ENCODE measurements at places on chromosomes 7 and 10. TPM values are rescaled to one million over a fixed set of nuclear protein-coding genes. Genes with fewer than 3 reads are reported as not detected.

DNA sequence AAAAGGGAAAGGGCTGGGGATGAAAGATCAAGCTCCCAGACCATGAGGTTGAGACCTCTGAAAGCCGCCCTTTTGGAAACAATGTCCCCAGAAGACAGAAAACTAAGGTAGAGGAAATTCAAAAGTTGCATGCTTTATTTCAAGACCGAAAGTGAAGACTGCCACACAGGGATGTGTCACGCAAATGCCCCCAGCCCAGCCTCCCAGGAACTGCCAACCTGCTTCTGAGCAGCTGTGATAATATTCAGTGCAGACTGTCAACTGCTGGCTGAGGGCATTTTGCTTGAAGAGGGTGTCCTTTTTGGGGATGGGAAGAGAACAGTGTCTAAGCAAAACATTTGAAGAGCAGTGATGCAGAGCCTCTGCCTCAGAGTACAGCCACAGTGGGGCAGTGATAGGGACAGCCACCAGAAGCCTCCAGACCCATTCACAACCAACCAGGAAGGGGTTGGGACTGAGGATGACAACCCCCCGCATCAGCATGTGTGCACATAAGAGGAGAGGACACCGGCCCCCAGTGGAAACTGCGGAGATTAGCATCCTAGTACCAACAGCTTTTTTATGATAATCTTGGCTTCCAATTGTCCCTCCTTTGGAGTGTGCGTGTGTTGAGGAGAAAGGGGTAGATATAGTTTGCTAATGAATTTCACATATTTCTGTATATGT lies 34.7 kb upstream of the NFE2L3 start:
- H3K4me1 ChIP-seq: no peaks in the 10 kb centered on the region
- no peaks in the 10 kb centered on the region for H3K27me3 ChIP-seq
- DNase-seq: no peak
- H3K4me3 ChIP-seq: no peak overlapping the region
- H3K36me3 ChIP-seq: no peaks in the 10 kb centered on the region
- no peak overlapping the region for H3K27ac ChIP-seq

- H3K36me3 ChIP-seq: no peaks in the 10 kb centered on the region
- DNase-seq: no peak
- H3K27me3 ChIP-seq: no peaks in the 10 kb centered on the region
- no peaks in the 10 kb centered on the region for H3K4me1 ChIP-seq
- no peak overlapping the region for H3K27ac ChIP-seq
Observed at GRCh38 chr7:34807548-34808340, 149.7 kb downstream of the NPSR1 start.

DNA sequence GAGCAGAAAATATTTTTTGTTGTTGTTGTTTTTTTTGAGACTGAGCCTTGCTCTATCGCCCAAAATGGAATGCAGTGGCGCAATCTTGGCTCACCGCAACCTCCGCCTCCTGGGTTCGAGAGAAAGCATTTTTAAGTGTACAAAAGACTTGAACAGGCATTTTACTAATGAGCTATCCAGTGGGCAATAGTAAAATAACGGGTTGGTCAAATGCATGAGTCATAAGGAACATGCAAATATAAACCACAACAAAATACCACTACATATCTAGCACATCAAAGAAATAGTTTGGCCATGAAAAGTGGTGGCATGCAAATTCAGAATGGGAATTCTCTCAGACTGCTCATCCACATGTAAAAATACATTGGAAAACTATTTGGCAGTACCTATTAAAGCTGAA lies 71.7 kb upstream of the TMEM106B start:
- no peak for DNase-seq
- no peaks in the 10 kb centered on the region for H3K36me3 ChIP-seq
- no peaks in the 10 kb centered on the region for H3K27me3 ChIP-seq
- no peak overlapping the region for H3K27ac ChIP-seq
- H3K4me1 ChIP-seq: no peaks in the 10 kb centered on the region
- H3K4me3 ChIP-seq: no peak overlapping the region

- DNase-seq: no peak
- H3K27me3 ChIP-seq: no peaks in the 10 kb centered on the region
- H3K27ac ChIP-seq: no peak overlapping the region
- no peak overlapping the region for H3K4me3 ChIP-seq
- H3K36me3 ChIP-seq: no peaks in the 10 kb centered on the region
- H3K4me1 ChIP-seq: no peaks in the 10 kb centered on the region
Observed at GRCh38 chr10:69665474-69666320, 35.6 kb downstream of the FAM241B start.

Gene ITIH5
- 13.2 TPM for total RNA-seq

GRCh38 chr7:28026237-28026636 lies 154.4 kb downstream of the JAZF1 start:
- no peak for DNase-seq
- peak overlapping the region; percentile 70 for H3K27ac ChIP-seq
- no peaks in the 10 kb centered on the region for H3K36me3 ChIP-seq
- no peaks in the 10 kb centered on the region for H3K4me1 ChIP-seq
- H3K4me3 ChIP-seq: no peak overlapping the region

DNA sequence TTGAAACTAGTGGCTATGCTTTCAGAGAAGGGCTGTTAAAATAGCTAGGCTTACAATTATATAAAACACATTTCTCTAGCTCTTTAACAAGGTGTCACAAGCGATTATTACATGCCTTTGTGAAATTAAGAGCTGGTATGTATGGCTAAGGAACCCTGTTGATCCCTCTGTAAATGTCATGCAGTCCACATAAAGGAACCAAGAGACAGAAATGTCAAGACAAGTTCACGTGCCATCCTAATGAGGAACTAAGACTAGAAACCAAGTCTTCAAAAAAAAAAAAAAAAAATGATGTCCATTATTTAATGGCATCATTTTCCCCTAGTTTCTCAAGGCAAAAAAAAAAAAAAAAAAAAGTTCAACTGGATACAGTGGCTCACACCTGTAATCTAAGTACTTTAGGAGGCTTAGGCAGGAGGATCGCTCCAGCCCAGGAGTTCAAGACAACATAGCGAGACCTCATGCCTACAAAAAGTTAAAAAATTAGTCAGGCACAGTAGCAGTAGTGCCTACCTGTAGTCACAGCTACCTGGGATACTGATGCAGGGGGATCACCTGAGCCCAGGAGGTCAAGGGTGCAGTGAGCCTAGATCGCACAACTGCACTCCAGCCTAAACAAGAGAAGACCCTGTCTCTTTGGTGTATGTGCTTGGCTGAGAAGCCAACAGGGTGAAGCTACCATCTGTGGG lies 63.4 kb downstream of the SRPK2 start:
- H3K27ac ChIP-seq: no peak overlapping the region
- H3K27me3 ChIP-seq: no peaks in the 10 kb centered on the region
- H3K4me3 ChIP-seq: no peak overlapping the region

DNA sequence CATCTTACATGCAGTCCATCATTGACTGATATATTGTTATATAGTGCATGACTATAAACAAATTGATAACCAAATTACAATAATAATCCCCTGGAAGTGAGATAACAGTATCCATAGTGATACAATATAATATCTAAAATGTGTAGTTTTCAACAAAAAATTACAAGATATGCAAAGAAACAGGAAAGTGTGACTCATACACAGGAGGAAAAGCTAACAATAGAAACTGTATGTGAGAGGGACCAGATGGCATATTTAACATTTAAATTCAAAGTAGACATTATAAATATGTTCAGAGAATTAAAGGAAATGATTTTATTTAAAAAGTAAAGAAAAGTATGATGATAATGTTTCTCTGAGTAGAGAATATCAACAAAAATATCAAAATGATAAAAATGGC lies 8.0 kb downstream of the OR9A2 start:
- no peaks in the 10 kb centered on the region for H3K4me1 ChIP-seq
- H3K27ac ChIP-seq: no peak overlapping the region
- no peak overlapping the region for H3K4me3 ChIP-seq

Gene PIK3AP1
- total RNA-seq: 11.3 TPM

Gene MGAM2
- 84.5 TPM for total RNA-seq

DNA sequence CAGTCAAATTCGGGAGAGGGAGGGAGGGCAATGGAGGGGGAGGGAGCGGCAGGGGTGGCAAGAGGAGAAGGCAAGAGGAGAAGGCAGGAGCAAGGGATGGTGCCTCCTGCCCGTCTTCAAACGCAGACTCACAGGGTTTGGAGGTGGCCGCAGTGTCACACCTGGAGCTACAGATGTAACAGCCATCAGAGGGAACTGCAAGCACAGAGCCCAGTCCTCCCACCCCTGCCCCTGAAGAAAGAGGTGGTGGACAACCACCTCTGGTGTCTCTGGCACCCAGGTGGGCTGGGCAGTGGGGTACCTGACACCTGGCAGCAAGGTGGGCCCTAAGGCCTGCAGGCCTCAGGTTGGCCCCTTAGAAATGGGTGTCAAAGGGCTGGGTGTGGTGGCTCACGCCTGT lies 67.0 kb upstream of the SDK1 start:
- no peak overlapping the region for H3K4me3 ChIP-seq
- DNase-seq: no peak
- H3K27ac ChIP-seq: no peak overlapping the region
- H3K36me3 ChIP-seq: no peaks in the 10 kb centered on the region
- H3K27me3 ChIP-seq: peaks cover 4% of the 10 kb centered on the region

Gene LGI1
- total RNA-seq: 1.1 TPM

Gene TPK1
- total RNA-seq: 14.2 TPM

GRCh38 chr10:118775478-118775877 lies 20.7 kb upstream of the CACUL1 start:
- no peak for DNase-seq
- no peaks in the 10 kb centered on the region for H3K36me3 ChIP-seq
- H3K27ac ChIP-seq: no peak overlapping the region

DNA sequence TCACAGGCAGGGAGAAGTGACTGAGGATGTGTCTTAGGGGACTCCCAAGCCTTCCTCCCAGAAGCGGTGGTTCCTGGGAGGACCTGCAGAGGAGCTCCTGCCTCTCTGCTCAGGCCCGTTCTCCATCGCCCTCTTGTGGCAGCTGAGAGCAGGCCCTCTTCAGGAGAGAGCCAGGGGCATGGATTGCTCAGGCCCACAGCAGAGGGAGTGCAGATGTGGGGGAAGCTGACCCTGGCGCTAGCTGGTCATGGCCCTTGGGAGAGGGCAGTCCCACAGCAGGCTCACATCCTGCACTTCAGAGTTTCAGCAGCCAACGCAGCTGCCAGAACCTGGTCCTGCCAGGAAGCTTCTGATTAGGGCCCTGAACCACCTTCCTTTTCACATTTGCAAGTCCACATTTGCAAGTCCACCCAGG lies 94.8 kb upstream of the TARP start:
- no peak overlapping the region for H3K27ac ChIP-seq
- H3K36me3 ChIP-seq: no peaks in the 10 kb centered on the region
- H3K4me3 ChIP-seq: no peak overlapping the region
- no peaks in the 10 kb centered on the region for H3K27me3 ChIP-seq
- peaks cover 10% of the 10 kb centered on the region for H3K4me1 ChIP-seq
- DNase-seq: peak; percentile 70

GRCh38 chr10:110755781-110756180 lies 111.6 kb downstream of the RBM20 start:
- H3K4me3 ChIP-seq: no peak overlapping the region
- H3K27me3 ChIP-seq: no peaks in the 10 kb centered on the region
- H3K27ac ChIP-seq: no peak overlapping the region
- no peak for DNase-seq

GRCh38 chr10:26365681-26366358 lies 72.3 kb upstream of the APBB1IP start:
- H3K27me3 ChIP-seq: no peaks in the 10 kb centered on the region
- H3K4me1 ChIP-seq: no peaks in the 10 kb centered on the region
- H3K4me3 ChIP-seq: no peak overlapping the region
- no peak overlapping the region for H3K27ac ChIP-seq
- H3K36me3 ChIP-seq: no peaks in the 10 kb centered on the region
- DNase-seq: no peak

- H3K4me1 ChIP-seq: peaks cover 2% of the 10 kb centered on the region
- no peaks in the 10 kb centered on the region for H3K27me3 ChIP-seq
- no peak overlapping the region for H3K27ac ChIP-seq
Observed at GRCh38 chr10:121187391-121187790, 336.2 kb downstream of the WDR11 start.

DNA sequence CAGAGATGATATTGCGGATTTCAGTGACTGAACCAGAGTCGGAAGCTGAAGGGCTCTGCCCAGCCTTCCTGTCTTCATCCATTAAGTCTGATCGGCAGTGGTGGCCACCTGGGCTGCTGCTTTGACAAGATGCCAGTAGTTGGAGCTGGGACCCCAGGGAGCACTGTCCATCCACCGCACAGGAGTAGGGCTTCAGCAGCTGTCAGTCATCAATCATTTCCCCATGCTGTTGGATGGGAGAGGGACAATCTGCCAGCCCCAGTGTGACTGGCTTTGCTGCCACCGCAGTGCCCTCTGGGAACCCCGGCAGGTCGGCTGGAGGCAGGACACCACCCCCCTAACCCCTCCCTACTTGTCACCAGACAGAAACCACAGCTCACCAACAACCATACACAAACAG lies 23.0 kb upstream of the GPR146 start:
- no peak overlapping the region for H3K27ac ChIP-seq
- H3K4me3 ChIP-seq: no peak overlapping the region
- DNase-seq: no peak
- H3K36me3 ChIP-seq: no peaks in the 10 kb centered on the region
- H3K27me3 ChIP-seq: no peaks in the 10 kb centered on the region

DNA sequence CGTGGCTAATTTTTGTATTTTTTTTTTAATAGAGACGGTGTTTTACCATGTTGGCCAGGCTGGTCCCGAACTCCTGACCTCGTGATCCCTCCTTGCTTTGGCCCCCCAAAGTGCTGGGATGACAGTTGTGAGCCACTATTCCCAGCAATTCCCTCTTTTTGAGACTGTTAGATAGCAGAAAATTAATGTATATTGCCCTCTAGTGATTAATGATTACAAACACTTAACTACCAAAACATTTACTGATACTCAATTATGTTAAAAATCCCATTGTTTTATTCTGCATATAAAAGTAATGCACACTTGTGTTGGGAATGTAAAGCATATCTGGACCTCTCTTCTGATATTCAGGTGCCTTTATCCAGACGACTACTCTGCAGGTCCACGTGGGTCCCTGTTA lies 41.2 kb upstream of the COBL start:
- no peak overlapping the region for H3K4me3 ChIP-seq
- no peak overlapping the region for H3K27ac ChIP-seq
- no peak for DNase-seq
- no peaks in the 10 kb centered on the region for H3K36me3 ChIP-seq

DNA sequence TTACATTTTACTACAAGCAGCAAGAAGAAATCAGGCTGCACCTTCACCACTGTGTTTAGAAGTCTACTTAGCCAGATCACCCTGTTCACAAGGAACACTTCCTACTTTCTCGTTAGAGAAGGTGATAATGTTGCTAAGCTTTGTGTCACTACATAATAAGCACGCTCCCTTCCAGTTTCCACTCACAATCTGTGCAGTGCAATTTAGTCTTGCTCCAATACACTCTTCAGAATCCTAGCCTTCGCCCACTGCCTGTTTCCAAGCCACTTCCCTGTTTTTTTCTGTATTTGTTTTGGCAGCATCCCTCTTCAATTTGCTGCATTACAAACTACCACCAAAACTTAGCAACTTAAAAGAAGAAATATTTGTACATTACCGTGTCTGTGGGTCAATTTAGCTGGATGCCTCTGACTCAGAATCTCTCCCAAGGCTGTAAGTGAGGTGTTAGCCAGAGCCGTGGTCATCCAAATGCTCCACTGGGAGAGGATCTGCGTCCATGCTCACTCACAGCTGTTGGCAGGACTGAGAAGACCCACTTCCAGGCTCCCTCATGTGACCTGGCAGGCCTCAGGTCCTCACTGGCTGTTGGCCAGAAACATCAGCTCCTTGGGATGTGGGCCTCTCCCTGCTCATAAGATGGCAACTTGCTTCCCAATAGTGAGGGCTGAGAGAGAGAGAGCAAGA lies 110.4 kb downstream of the PON1 start:
- no peak overlapping the region for H3K27ac ChIP-seq
- no peak for DNase-seq
- no peaks in the 10 kb centered on the region for H3K4me1 ChIP-seq
- no peaks in the 10 kb centered on the region for H3K36me3 ChIP-seq
- H3K4me3 ChIP-seq: no peak overlapping the region
- H3K27me3 ChIP-seq: no peaks in the 10 kb centered on the region

Gene PLEKHS1
- 0.60 TPM for total RNA-seq

Gene SPDYE8
- total RNA-seq: not detected

Gene OR6B1
- total RNA-seq: not detected
